Adrenal gland (tissue), 19 donors: ENCODE measurements at places on chromosomes 5 and 9. TPM values are rescaled to one million over a fixed set of nuclear protein-coding genes. Genes with fewer than 3 reads are reported as not detected.
A peak's percentile ranks its signal among the peaks of the same experiment; 100 is the strongest.

- DNase-seq: no peak
Measured at GRCh38 chr9:74330487-74331214, 166.5 kb upstream of the RORB start.

LHX2 gene
- total RNA-seq: not detected

DNA sequence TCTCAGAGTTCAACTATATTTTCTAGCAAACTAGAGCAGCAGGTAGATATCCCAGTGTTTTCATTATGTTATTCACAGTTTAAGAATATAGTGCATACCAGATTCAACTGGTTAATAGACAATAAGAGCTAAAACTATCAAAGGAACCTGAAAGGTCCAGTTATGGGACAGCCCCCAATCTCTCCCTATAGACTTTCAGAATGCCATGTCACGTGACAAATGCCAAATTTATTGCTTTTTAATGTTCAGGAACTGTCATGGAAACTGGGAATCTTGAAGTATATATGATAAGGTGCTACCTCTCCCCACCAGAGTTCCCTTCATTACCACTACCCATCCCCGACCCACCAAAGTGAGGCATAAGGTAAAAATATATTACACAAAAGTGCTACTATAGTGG is 629.0 kb upstream of the SEMA6A start:
- no peak for DNase-seq

DNA sequence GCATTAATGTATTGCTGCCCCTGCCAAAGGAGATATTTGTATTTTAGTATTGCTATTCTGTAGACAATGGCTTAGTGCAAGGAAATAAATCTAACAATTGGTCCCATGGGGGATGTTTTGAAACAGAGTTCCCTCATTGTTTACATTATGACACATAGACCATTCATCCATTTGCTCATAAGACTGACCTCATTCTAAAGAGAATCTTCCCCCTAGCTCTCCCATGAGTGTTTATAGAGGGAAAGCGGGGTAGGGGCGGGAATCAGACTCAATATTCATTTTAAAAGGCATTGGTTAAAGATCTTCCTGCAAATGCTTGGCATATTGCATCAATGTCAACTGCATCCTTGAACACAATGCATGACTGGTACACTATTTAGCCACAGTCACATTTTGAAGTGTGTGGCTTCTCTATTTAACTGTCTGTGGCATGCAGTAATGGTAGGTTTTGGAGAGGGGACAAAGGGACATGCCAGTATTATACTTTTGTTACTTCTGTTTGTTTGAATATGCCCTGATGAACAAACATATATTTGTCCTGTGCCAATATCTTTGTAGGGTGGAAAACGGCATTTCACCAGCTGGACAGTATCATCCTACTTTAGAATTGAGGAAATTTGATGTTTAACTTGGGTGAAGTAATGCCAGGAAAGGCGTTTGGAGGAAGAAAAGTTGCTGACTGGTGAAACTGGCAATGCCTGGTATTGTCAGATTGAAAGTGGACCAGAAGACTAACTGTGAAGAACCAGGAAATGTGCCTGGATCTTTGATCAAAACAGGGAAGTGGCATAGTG is 84.1 kb upstream of the MEGF10 start:
- DNase-seq: no peak

HAPLN1 gene
- total RNA-seq: not detected

DNA sequence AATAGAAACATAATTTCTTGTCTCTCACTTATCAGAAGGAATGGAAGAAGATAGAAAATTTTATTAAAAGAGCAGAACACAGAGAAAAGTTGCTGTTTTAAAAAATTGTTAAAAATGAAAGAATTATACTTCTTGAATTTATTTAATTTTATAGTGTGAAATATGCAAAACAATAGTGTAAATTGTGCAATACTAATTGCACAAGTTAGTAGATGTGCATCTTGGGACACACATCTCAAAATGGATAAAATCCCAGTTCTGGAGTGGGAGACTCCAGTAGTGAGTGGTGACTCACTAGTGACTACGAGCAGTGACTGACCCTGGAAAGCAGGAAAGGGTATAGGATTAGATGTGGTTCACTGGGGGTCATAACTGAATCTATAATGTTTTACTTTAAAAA is 223.2 kb downstream of the MSX2 start:
- DNase-seq: no peak

TRIP13 gene
- total RNA-seq: 1.6 TPM

DNA sequence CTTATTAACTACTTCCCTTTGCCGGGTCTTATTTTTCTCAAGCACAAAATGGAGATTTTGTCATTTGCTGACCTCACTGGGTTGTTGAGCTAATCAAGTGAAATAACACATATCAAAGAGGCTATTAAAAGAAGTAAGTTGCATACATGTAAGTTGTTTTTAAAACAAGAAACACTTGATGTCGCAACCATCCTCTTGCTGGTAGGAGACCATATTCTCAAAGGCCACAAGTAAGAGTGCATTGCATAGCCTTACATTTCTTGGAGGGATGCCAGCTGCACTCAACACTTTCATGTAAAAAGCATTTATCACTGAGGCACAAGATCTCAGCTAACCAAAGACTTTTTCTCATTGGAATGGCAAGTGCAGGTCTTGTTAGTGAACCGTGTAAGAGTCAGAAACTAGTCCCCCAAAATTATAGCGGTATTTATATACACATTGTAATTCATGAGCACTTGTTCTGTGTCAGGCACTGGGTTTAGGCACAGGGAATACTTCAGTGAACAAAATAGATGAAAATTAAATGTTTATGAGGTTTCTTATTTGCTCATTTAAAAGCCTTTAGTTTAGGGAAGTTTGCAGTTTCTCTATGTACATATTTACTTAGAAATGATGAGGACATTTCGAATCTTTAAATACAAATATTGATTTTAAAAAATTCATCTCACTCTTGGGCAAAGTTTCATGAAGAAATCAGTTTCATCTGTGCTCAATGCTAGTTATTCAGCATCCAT is 72.0 kb downstream of the ZFAND5 start:
- no peak for DNase-seq

DNA sequence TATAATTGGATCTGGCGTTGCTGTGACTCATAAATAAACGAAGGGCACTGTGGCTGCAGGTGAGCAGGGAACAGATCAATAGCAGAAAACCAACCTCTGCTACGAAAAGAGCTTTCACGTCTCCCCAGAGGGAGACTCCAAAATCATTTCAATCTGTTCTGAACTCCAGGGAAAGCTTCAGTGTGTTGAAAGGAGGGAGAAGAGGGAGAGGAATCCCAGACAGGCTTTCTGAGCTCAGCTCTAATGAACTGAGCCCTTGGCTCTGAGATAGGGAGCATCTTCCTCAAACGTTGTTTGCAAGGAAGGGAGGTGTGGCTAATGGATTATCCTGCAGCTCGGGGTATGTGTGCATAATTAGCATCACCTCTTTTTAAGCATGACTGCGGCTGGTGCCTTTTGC is 288.0 kb upstream of the IRX4 start:
- DNase-seq: no peak

RNF180 gene
- 21.7 TPM for total RNA-seq

- DNase-seq: no peak
Measured at GRCh38 chr9:74255489-74255984, 241.6 kb upstream of the RORB start.

- DNase-seq: no peak
Measured at GRCh38 chr5:124399426-124399961, 346.9 kb downstream of the ZNF608 start.

GRCh38 chr5:3024554-3024953 is 273.1 kb upstream of the IRX2 start:
- DNase-seq: no peak

DNA sequence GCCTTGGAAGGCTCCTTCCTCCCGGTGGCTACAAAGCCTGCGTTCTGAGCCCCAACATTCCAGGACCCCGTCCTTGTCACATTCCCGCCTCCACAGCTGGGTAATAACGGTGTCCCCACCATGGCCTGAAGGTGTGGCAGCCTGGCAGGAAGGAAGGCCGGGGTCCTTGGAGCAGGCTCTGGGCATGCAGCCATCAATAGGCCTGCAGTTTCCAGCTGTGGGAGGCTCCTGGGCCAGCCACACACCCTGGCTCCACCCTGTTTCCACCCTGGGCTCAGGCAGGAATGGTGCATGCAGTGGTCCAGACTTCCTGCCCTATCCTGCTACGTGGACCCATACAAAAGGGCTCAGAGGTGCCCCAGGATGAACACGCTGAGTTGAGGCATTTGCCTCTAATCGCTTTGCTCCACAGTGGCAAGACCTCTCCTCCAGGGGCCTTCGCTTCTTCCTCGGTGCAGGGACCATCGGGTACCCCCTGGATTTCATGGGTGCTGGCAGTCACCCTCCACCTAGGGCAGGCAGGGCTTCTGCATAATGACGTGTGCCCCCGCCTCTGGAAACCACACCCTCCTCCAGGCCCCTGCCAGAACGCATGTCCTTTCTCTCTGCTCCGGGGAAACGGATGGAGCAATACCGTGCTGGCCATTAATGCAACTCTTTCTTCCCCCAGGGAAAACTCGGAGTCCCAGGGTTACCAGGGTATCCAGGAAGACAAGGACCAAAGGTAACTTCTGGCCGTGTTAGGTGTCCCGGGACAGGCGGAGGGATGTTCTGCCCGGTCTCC is 95.1 kb upstream of the FCN2 start:
- DNase-seq: peak; percentile 41

- no peak for DNase-seq
Measured at GRCh38 chr5:168135897-168136296, 155.5 kb upstream of the WWC1 start.

DNA sequence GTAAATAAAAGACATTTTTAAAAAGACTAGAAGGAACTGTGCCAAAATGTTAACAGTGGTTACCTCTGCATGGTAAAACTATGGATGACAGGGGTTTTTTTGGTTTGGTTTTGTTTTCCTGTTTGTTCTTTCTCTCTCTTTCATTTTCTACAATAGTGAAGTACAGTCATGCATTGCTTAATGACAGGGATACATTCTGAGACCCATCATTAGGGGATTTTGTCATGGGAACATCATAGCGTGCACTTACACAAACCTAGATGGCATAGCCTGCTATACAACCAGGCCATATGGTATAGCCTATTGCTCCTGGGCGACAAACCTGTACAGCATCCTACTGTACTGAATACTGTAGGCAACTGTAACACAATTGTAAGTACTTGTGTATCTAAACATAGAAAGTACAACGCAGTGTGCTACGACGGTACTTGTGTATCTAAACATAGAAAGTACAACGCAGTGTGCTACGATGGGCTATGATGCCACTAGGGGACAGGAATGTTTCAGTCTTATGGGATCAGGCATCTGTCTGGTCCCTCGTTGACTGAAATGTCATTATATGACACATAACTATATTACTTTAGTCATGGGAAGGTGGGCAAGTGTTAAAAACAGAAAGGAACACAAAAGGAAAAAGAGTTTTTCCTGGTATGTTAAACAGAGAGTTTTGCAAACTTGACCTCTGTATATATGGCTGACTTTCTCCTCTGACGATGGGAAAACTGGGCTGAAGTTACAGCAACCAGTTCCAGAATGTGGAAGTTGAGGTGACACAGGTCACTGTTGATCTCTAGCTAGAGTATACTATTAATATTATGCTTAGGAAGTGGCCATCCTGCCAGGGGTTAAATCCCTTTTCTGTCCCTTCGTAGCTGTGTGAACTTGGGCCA is 7.4 kb upstream of the ADAM19 start:
- no peak for DNase-seq

DCAF12 gene
- total RNA-seq: 45.0 TPM

ACSL6 gene
- 14.5 TPM for total RNA-seq

INSYN2B gene
- 0.14 TPM for total RNA-seq

DNA sequence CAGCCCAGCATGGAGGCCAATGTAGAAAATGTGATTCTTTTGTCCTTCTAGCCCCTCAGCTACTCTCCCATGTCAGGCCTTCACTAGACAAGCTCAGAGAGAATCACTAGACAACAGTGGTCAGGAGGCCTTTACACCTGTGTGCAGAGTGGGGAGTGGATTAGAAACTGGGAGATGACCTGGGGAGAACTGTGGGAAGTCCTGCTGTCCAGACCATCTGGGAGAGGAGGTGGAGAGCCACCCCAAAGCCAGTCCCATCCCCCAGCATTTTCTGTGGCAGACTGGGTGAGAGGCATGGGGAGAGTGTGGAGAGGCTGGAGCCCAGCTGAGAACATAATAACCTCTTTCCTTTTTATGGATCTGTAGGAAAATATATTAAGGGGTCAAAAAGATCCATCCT is 452.0 kb upstream of the DMAC1 start:
- DNase-seq: no peak

DNA sequence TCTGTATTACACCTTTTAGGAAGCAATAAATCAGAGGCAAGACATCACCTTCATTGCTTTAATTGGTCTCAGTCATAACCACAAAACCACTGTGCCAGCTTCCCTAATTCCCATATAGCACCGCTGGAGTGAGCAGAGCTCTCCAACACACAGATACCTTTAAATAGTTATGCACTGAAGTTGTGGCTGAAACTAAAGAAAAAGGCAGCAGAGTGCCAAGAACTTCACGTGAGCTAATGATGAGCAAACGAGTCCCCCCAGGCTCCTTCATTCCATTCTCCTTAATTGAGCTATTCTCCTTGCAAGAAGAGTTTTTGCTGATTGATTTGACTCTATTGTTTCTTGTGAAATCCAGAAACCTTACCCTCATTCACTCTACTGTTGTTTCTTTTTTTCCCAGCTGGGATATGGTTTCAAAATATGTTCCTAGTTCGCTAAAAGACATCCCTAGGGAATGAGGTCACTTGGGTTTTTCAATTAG is 501.5 kb downstream of the SPATA31D1 start:
- no peak for DNase-seq

DNA sequence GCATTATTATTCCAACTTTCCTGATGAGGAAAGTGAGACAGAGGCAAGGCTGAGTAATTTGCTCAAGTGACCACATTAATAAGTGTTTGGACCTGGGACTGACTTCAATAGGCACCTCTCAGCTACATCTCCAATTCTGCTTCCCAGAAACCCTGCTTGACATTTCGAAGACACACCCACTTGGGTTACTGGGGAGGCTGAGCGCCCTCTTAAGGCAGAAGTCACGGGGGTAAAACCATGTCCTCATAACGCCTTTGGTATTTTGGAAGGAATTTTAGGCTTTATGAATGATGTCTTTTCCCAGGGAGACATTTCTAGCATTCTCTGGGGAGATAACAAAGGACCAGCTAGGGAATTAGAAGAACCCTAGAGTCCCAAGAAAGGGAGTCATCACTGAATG is 53.3 kb downstream of the TRPC7 start:
- DNase-seq: no peak

C5orf46 gene
- total RNA-seq: not detected

CSF2 gene
- total RNA-seq: 0.31 TPM

ENTPD2 gene
- total RNA-seq: 0.44 TPM

- no peak for DNase-seq
Measured at GRCh38 chr5:117623042-117623805, 1048.6 kb upstream of the SEMA6A start.

DNA sequence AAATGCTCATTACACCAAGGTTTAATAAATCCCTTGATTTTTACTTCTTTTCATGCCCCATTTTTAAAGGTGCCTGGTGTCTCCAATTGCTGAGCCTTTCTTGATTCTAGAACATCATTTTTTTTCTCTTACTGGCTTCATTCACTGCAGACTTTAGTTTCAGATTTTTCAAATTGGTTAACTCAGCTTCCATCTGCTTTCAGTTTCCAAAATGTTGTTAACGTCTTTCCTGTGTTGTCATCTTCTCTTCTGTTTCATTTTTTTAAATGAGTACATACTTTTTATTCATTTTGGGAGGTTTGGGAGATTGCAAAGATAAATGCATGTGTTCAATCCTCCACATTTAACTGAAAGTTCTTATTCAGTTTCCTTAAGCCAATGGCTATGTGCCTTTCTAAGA is 126.4 kb upstream of the CCNG1 start:
- DNase-seq: no peak
